Glutamatergic neuron (in vitro differentiated cells): ENCODE measurements at places on chromosomes 2 and 18. TPM values are rescaled to one million over a fixed set of nuclear protein-coding genes. Genes with fewer than 3 reads are reported as not detected.

DNA sequence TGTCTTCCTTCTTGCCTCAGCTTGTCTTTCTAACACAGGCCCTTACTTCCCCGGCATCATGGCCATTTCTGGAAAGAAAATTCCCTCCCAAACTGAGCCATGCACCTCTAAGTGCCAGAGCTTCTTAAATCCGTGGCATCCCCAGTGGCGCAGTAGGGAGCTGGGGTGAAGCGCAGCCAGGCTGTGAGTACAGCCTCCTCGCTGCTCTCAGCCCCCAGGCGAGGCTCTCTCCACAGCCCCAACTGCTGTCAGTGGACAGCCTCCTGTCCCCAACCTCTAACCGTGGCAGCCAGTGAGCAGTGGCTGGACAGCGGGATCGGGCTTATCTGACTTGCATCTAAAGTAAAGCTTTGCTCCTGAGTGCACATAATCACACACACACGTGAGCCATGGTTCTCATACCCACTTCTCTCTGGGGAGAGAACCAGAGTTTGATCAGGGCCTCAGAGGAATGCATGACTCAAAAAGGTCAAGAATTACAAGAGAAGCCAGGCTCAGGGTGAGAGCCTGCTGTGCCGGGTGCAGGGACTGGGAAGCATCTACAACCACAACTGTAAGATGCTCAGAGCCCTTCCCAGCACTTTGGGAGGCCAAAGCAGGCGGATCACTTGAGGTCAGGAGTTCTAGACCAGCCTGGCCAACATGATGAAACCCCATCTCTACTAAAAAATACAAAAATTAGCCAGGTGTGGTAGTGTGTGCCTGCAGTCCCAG, 50.7 kb downstream of the SFXN5 start:
- no peak overlapping the region for H3K4me3 ChIP-seq
- H3K4me1 ChIP-seq, result no peaks in the 10 kb centered on the region
- no peak overlapping the region for H3K27ac ChIP-seq
- H3K27me3 ChIP-seq, result peaks cover 2% of the 10 kb centered on the region

DNA sequence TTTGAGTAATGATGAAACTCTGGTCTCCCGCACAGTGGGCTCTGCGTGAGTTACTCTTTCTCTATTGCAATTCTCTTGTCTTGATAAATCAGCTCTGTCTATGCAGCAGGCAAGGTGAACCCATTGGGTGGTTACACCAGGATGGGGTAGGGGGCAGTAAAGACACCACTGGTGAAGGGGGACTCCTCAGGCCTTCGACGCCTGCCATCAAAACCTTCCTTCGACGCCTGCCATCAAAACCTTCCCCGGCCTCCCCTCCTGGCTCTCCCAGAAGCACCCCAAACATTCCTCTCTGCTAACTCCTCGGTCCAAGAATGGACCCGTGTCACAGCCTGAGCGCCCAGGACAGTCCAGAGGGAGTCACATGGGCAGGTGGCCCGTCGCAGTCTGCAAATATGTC, 4.8 kb upstream of the STARD7 start:
- H3K27ac ChIP-seq, result no peak overlapping the region
- no peak for DNase-seq
- H3K4me3 ChIP-seq, result no peak overlapping the region
- no peaks in the 10 kb centered on the region for H3K36me3 ChIP-seq

Gene HRH4
- not detected for total RNA-seq

Gene POMC
- total RNA-seq, result 0.29 TPM

Gene RBBP8
- total RNA-seq, result 13.6 TPM

DNA sequence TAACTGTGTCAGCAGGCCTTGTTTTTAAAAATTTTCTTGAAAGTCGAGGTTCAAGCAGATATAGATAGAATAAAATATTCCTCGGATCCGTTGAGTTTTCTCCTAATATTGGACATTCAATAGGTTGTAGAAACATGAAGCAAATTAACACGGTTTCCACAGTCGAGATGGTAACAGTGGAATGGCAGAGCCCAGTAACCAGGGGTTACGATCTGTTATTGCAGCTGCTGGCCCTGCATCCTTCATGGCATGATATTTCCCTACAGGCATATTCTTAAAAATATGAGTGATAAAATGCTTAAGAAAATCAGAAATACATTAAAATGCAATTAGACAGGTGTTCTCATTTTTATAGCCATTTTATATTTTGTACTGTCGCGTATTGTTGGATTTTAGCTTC, 117.6 kb downstream of the SNTG2 start:
- H3K27me3 ChIP-seq, result no peaks in the 10 kb centered on the region
- peaks cover 4% of the 10 kb centered on the region for H3K36me3 ChIP-seq
- no peak overlapping the region for H3K27ac ChIP-seq
- no peak overlapping the region for H3K4me3 ChIP-seq
- peaks cover 17% of the 10 kb centered on the region for H3K4me1 ChIP-seq
- no peak for DNase-seq

DNA sequence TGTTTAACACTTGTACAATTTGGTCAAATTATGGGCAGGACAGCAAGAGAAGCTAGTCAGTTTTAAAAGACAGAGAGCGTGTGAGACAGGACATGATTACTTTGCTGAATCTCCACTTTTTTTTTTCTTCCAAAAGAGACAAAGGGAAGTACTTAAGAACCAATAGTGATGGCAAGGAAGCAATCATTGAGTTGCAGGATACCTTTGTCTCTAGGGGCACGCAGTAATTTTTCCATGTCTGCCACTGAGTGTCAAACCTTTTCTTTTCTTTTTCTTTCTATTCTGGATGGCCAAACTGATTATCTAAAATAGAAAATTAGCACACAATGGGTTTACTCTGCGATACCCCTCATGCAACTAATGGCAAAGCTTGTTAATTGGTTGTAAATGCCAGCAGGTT, 533.0 kb downstream of the PLCL1 start:
- no peak overlapping the region for H3K4me3 ChIP-seq
- no peaks in the 10 kb centered on the region for H3K36me3 ChIP-seq
- no peaks in the 10 kb centered on the region for H3K27me3 ChIP-seq
- peaks cover 4% of the 10 kb centered on the region for H3K4me1 ChIP-seq
- no peak for DNase-seq

GRCh38 chr2:19651466-19651865, 250.3 kb downstream of the TTC32 start:
- H3K4me3 ChIP-seq, result no peak overlapping the region
- DNase-seq, result no peak
- no peaks in the 10 kb centered on the region for H3K27me3 ChIP-seq
- no peaks in the 10 kb centered on the region for H3K4me1 ChIP-seq
- H3K27ac ChIP-seq, result no peak overlapping the region

- H3K4me3 ChIP-seq, result no peak overlapping the region
- no peak for DNase-seq
- peaks cover 6% of the 10 kb centered on the region for H3K4me1 ChIP-seq
- H3K27ac ChIP-seq, result no peak overlapping the region
- H3K36me3 ChIP-seq, result no peaks in the 10 kb centered on the region
- H3K27me3 ChIP-seq, result no peaks in the 10 kb centered on the region
Observed at GRCh38 chr2:75480971-75481836, 79.5 kb downstream of the EVA1A start.

DNA sequence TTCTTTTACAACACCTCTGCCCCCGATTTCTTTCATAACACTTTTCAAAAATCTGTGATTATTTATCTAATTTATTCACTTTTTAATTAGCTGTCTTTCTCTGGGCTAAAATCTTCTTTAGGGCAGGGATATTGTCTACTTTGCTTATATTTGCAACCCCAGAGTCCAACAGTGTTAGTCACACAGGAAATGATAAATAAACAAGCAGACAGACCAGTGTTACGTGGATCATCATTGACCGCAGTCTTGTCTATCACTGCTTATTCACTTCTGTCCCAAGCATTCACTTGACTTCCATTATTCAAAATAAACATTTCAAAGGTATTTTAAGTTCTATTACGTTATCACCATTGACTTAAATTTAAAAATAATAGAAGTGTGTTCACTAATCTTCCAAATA, 237.6 kb upstream of the UBE2E3 start:
- no peaks in the 10 kb centered on the region for H3K4me1 ChIP-seq
- no peaks in the 10 kb centered on the region for H3K27me3 ChIP-seq
- no peaks in the 10 kb centered on the region for H3K36me3 ChIP-seq
- H3K27ac ChIP-seq, result no peak overlapping the region
- no peak overlapping the region for H3K4me3 ChIP-seq
